Caudate nucleus (tissue), 63 donors: ENCODE measurements at places on chromosomes 2 and 18.

DNA sequence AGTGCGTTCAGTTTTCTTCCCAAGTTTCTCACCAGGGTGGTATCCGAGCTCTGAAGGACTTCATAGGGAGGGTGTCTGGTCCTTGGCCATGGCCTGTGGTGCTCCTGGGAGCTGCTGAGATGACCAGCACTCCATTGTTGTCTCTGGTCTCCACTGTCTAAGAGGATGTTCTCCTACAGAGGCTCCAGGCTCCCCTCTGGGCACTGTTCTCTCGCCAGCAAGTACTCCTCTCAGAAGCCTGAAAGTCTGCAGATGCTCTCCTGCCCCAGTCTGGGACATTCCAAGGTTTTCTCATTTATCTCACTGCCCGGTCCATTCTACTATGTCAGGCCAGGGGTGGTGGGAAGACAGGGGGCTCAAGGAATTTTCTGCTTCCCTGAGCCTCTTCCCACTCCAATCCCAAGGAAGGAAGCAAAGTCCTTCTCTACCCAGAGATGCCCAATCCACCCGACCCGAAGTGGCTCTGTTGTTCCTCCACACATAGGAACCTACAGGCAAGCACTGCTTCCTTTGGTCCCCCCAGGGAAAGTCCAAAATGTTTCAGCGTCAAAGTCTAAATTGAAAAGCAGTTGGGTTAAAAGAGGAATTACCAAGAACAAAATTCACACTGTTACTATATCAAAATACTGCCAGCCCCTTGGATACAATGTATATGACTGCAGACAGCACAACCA lies 110.5 kb downstream of the GYPC start:
- no peak for DNase-seq

GRCh38 chr2:64207573-64207972 lies 63.4 kb upstream of the PELI1 start:
- DNase-seq = no peak

GRCh38 chr18:46447792-46448191 lies 209.2 kb downstream of the LOXHD1 start:
- DNase-seq = no peak

GRCh38 chr2:8276026-8276425 lies 405.8 kb upstream of the ID2 start:
- DNase-seq = no peak

- no peak for DNase-seq
These were observed 14.0 kb upstream of the MTA3 start for GRCh38 chr2:42554392-42554791.

- DNase-seq = no peak
These were observed 172.7 kb upstream of the TRIB2 start for GRCh38 chr2:12543978-12544558.

DNA sequence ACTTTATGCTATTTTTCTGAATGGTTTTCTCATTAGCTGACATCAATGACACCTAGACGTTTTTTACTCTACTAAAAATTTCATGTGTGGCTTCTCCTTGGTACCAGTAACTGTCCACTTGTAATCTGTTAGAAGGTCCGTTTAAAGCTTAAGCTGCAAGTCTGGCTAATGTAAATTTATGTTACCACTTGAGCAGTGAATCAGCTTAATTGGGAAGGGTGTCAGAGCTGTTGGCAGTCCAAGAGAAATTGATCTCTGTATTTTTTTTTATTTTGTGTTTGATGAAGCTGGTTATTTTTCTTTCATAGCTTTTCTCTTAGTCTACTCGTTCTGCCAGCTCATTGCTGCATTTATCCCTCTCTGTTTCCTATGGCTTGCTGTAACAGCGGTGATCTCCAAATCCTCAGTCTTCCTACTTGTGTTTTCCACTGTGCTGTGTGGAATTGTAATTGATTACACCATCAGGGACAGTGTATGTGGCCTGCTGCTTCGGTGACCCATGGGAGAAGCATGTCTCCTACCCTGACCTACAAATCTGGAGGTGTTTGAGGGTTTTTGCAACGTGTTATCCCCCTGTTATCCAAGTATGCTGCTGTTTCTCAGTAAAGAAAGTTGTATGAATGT lies 724.2 kb upstream of the REG3G start:
- DNase-seq = no peak

- DNase-seq = no peak
These were observed 9.0 kb downstream of the STRADB start for GRCh38 chr2:201460532-201460931.

- DNase-seq = no peak
These were observed 258.9 kb upstream of the OSR1 start for GRCh38 chr2:19617257-19617848.

GRCh38 chr2:163664610-163665009 lies 71.2 kb downstream of the FIGN start:
- no peak for DNase-seq

DNA sequence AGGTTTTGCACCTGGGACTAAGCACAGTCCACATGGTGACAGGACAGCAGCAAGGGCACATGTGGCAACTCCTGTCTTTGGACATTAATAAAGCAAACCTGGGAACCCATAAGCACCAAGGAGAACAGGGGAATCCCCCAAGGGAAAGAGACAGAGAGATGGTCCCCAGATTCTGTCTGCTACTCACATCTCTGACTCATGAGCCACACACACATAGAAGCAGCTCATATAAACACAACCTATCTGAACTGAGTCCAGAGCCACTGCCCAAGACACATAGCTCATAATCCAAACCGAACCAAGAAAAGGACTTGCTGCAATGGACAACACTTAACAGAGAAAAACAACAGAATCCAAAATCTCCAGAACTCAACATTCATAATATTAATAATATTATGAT lies 82.5 kb downstream of the OSBPL1A start:
- DNase-seq = no peak

DNA sequence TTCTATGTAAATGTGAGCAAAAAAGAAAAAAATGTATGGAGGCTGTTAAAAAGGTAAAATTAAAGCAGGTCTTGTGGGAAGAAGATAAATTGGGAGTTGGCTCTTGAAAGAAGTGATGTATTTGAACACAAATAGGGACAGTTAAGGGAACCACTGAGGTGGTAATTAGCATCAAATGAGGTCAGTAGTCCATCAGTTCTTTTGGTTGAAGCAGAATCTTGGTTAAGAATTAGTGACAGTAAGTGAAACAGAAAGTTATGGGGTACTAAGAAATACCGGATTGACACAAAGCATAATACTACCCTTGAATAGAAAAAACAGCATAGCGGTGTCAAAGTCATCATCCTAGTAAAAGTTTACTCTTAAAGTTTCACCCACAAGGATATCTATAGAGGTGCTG lies 352.6 kb upstream of the VRK2 start:
- no peak for DNase-seq

DNA sequence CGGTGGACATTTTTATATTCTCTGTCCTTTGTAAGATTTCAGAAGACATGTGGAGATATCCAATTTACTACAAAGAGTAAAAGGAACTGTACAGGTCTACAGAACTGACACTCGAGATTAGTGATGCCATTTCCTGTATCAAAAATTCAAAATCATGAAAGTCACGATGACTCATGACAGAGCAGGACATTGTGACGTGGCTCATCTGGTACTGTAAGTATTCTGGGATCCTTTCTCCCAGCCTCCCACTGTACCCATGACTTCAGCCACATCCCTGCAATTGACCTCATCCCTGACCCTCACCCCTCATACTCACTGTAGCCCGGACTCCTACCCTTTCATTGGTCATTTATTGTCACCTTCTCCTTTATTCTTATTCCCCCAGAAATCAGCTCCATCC lies 736.5 kb downstream of the EPHA4 start:
- no peak for DNase-seq

DNA sequence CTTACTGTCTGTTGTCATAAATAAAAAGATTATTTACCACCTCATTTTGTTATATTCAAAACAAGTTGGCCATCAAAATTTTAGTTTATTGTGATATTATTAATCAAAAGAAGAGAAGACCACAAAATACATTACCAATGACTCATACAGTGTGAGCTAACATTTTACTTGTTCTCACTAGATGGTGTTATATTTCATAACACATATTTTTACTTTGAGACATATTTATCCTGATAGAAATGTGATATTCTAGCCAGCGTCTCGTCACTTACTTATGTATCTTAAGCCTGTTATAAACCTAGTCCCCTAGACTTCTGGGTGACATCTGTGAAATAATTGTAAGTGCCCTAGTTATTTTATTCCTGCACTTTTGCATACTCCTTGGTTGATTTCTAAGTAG lies 263.2 kb downstream of the CDH7 start:
- no peak for DNase-seq

DNA sequence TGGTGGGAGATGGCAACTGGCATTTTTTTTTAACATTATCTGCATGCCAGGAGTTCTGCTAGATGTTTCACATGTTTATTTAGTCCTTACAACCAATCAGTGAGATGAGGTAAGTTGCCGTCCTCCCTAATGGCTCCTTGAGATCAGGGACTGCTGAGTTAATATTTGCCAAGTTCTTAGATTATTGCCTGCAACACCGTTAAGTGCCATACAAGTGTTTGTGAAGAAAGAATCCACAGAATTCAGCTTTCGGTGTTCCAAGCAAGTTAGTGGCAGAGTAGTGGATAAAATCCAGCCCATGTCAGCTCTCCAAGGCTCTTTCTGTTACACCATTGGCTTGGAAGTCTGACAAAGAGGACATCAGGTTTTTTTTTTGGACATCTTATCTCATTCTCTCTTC lies 95.9 kb downstream of the C1QL2 start:
- DNase-seq = no peak

DNA sequence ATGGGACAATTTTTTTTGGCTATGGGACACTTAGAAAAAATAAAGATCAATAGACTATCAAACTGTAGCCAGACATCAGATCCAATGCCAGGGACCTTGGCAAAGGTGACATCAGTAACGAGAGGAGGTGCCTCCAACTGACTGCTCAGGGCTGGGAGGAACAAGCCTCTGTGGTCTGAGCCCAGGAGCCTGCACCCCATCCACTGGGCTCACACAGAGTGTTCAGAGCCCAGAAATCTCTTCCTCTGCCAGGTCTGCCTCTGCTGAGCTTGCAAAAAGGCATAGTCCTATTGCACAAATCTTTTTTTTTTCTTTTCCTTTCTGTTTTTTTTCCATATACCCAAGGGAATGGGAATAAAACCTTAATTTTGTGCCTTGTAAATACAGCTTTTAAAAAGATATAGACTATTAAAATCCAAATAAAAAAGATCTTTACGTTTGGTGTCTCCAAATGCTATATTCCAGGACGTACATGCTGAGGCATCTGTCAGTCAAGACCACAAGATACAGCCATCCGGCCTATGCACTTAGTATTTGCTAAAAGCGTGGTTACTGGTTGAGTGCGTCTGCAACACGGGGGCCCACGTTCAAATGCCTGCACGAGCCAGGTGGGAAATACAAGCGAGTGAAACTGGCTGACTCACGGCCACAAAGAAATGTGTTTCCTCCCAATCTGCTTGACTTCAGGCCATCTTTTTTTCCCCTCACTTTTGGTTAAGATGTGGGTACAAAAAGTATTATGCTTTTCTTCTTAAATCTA lies 7.8 kb upstream of the ARHGAP25 start:
- DNase-seq = no peak

GRCh38 chr2:184938221-184938985 lies 340.1 kb downstream of the ZNF804A start:
- no peak for DNase-seq

DNA sequence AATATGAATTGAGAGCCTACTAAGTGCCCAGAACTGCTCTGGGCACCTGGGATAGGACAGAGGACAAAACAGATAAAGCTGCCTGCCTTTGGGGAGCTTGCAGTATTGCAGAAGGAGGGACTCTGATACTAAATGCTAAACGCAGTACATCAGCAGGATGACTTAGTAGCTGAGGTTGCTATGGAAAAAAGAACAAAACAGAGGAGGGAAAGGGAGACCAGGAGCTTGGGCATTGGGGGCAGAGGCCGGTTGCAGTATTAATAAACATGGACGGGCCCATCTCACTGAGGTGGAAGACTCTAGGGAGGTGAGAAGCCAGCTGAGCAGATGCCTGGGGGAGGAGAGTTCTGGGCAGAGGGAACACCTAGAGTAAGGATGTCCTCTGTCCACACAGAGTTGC lies 66.1 kb upstream of the SP3 start:
- no peak for DNase-seq

DNA sequence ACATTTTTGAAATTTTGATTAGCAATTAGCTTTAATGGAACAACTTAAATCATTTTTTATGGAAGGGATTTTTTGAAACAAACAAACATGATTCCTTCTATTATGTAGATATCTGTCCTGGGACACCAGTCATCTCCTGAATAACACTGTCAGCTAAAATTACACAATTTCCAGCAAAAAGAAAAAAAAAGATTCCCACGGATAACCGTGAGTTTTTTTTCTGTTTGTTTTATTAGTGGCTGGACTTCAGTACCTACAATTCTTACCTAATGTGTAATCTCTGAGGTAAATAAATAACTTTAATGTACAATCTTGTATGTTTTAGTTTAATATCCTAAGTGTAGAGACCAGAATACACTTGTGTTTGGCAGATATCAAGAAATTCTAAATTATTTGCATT lies 126.6 kb upstream of the KYNU start:
- no peak for DNase-seq

DNA sequence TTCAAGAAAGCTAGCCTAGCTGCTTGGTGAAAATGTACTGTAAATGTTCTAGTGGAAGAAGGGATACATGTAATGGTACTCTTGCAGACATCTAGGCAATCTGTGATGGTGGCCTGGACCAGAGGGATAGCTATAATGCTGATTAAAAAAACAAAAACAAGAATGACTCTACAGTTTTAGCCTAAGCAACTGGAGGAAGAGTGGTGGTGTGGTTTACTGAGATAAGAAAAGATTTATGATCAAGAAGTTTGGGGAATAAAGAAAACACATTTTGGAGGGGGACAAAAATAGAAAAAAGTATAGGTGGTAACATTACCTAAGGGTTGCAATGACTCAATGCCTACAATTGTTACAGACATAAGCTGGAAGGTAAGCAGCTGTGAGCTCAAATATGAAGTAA lies 1080.7 kb upstream of the CELF4 start:
- DNase-seq = no peak

DNA sequence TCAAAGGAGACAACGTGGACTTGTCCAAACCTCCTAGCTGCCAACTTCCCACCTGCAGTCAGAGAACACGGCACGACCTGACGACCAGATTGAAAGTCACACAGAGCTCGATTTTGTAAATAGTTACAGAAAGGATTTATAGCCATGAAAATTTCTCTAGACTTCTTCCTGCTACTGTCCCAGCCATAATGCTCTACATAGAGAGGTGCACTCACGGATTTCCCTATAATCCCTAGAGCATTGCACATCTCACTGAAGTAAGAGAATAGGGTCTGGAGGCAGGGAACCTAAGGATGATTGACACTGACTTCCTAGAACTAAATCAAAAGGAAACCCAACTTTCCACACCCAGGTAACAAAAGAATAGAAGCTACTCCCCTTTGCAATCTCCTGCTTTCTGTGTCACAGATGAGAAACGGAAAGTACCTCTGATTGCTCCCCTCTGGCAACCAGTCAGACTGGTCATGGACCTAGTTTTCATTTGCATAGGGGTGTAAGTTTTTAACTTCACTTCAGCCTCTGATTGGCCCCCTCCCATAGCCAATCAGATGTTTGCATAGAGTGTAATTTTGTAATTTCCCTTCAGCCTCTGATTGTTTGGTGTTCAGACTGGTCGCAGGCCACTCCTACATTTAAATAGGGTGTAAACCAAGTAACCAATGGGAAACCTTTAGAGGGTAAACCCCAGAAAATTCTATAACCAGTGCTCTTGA lies 58.6 kb upstream of the FBXO11 start:
- DNase-seq = no peak

- DNase-seq = no peak
These were observed 46.1 kb downstream of the RASGRP3 start for GRCh38 chr2:33522576-33522975.

- DNase-seq = no peak
These were observed 183.0 kb downstream of the MREG start for GRCh38 chr2:215830304-215830703.
